Stimulated activated memory B cell treated with anti-CD40 and anti-IgM and Interleukin-4, amounts not matched to agents 10 μg/mL and 1 μg/mL and 100 μg/mL, for 72 hours (primary cell): ENCODE measurements at places on chromosomes 11 and 22.

DNA sequence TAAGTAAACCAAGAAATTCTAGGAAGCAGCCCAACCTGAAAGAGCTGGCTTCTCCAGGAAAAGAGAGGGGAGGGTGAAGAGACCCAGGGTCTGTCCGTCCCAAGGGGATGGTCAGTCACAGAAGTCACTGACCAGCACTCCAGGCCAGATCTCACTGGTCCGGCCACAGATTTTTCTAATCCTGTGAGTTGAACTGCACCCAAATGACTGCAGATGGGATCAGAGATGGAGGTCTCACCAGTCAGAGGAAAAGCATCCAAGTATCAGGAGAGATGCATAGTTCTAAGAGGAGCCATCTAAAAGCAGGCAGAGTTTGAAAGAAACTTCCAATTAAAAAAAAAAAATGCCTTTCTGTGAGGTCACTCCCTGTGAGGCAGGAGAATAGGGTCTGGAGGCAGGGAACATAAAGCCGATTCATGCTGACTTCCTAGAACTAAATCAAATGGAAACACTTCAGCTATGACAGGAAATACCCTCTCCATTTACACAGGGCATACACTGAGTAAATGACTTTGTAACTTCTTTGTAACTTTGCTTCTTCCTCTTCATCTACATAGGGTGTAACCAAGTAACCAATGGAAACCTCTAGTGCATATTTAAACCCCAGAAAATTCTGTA, 144.5 kb downstream of the CCDC34 start:
- no peaks in the 10 kb centered on the region for H3K4me1 ChIP-seq
- H3K27me3 ChIP-seq: peaks cover 10% of the 10 kb centered on the region
- no peaks in the 10 kb centered on the region for H3K36me3 ChIP-seq

GRCh38 chr11:110525883-110526282, 96.1 kb downstream of the FDX1 start:
- H3K36me3 ChIP-seq: peaks cover 8% of the 10 kb centered on the region
- peaks cover 13% of the 10 kb centered on the region for H3K4me1 ChIP-seq
- no peak overlapping the region for H3K27ac ChIP-seq
- no peak overlapping the region for H3K4me3 ChIP-seq
- no peak for ATAC-seq

GRCh38 chr22:24120044-24120443, 61.2 kb upstream of the SUSD2 start:
- no peak overlapping the region for H3K27ac ChIP-seq
- ATAC-seq: no peak
- no peaks in the 10 kb centered on the region for H3K4me1 ChIP-seq
- H3K27me3 ChIP-seq: no peaks in the 10 kb centered on the region

GRCh38 chr22:43136255-43136654, 6.9 kb downstream of the MCAT start:
- H3K27ac ChIP-seq: peak overlapping the region; percentile 2
- ATAC-seq: peak; percentile 75
- H3K4me3 ChIP-seq: no peak overlapping the region
- H3K4me1 ChIP-seq: peaks cover 7% of the 10 kb centered on the region
- no peaks in the 10 kb centered on the region for H3K27me3 ChIP-seq

- H3K4me3 ChIP-seq: no peak overlapping the region
- no peak for ATAC-seq
- peaks cover 32% of the 10 kb centered on the region for H3K27me3 ChIP-seq
- no peak overlapping the region for H3K27ac ChIP-seq
- no peaks in the 10 kb centered on the region for H3K36me3 ChIP-seq
Observed at GRCh38 chr22:39183991-39184585, 31.6 kb upstream of the CBX7 start.
